AG08396 (cell line): ENCODE measurements at places on chromosomes 13 and 19.

DNA sequence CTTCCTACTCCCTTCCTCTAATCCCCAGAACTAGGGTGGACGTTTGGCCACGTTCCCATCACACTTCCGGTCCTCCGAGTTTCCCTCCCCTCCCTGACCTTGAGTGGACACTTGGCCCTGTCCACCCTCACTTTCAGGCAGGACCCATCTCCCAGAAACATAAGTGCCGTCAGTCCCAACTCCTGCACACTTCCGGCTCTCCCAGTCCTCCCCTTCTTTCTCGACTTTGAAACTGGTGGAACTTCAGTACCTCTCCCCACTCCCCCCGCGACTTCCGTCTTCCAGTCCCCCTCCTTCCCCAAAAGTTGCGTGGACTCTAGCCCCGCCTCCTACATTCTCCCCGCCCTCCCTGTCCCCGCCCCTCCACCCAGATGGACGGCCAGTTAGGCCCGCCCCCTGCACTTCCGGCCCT, 278 bp upstream of the ZNF274 start:
- no peak for DNase-seq

DNA sequence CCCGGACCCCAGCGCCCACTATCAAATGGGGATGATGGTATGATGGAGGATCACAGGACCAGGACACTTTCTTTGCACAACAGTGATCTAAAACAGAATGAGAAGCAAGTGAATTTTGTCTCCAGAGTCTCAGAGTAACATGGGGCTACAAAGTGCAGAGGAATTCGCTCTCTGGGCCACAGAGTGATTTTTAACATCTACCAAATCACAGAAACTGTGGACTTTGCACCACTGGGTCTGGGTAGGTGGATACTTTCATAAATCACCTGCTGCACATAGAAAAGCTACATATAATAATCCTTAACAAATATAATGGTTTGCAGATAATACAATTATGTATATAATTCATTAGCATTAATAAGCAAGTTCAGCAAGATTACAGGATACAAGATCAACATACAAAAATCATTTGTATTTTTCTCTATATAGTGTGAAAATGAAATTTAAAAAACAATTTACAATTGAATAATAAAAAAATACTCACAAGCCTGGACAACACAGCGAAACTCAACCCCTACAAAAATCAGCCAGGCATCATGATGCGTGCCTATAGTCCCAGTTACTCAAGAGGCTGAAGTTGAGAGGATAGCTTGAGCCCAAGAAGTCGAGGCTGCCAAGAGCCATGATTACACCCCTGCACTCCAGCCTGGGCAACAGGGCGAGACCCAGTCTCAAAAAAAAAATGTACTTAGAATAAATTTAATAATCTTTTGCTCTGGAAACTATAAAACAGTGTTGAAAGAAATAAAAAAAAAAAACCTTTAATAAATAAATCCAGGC, 60.3 kb upstream of the EEF1AKMT1 start:
- DNase-seq: no peak

GRCh38 chr19:31054430-31054829, 294.8 kb downstream of the TSHZ3 start:
- DNase-seq: peak; percentile 69

DNA sequence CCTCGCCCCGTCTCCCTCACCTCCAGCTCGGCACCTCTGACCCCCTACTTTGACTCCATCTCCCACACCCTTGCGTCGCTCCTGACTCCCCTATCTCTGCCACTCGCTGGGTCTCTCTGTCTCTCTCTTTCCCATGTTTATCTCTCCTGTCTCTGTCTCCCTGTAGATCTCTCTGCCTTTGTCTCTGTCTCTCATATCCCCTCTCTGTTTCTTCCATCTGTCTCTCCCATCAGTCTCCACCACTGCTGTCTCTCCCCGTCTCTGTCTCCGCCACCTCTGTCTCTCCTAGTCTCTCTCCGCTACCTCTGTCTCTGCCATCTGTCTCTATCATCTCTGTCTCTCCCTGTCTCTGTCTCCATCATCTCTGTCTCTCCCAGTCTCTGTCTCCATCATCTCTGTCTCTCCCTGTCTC, 12.4 kb upstream of the BBC3 start:
- no peak for DNase-seq

- DNase-seq: no peak
These were observed 222.8 kb upstream of the PRR20A start for GRCh38 chr13:56917966-56918365.

DNA sequence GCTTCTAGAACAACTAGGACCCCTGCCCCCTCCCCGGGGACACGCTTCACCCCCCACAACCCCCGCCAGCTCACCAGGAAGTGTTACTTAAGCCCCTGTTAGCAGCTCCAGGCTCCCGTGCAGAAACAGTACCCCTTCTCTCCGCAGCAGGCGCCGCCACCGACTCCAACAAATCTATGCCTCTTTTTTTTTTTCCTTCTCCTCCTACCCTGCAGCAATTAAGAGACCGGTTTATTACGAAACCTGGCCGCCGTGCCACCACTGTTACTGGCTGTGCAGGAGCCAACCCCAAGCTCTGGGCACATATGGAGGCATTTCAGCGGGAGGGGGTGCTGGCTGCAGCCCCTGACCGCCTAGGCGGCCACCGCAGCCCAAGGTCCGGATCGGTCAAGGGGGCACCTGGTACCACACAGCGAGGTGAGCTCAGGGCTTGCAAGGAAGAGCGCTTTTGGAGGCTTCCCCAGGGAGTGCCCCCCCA, 2.4 kb downstream of the GADD45B start:
- peak; percentile 53 for DNase-seq

DNA sequence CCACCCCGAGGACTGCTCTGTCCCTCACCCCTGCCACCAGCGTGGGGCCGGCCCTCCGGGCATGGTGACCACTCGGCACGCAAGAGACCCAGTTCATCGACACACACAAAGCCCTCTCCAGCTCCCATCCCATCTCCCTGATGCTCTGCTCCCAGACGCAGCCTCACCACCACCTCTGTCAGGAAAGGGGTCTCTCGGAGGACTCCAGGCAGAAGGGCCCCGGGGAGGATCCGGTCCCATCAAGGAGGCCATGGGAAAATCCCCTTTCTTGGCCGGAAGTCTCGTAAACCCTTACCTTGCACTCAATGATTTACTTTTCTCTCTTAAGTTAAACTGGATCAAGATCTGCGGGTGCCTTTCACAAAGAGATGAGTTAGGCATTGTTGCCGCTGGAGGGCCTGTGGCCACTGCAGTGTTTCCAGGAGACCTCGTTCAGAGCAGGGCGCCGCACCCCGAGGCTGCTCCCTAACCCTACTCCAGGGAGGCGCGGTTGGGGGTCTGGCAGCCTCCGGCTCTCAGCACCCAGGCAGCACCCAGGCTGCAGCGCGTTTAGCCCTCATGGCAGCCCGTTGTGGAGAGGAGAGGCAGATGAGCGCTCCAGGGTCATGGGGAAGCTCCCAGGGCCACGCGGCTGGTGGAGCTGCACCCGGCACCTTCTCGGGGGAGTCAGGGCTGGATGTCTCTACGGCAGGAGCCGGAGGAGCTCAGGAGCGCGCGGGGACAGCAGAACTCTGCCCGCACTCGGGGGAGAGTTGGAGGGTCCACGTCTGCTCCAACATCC, 31.0 kb downstream of the C2CD4C start:
- no peak for DNase-seq

DNA sequence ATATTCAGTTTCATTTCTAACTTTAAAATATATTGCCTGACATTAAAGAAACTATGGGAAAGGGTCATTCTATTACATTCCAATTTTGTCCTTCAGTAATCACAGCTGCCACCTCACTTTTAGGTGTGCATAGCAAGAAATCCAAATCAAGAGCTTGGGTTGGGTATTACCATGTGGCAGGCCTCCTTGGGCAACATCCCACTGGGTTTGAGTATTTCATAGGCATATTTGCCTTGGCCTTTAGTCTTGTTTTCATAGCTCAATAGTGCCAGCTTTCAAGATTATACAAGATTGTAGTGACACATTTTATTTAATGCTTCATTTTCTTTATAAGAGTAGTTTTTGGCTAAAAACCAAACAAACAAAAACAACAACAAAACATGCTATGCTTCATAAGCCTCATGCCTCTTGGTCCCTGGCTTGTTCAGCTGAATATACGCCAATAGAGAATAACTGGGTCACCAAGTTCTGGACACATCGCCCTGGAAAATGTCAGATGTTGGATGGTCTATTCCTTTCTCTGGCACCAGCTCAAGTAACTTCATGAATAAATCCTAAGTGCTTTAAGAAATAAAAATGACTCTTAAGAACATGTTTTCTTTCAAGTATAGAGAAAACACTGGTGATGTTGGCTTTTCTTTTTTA, 167.4 kb upstream of the STARD13 start:
- no peak for DNase-seq

DNA sequence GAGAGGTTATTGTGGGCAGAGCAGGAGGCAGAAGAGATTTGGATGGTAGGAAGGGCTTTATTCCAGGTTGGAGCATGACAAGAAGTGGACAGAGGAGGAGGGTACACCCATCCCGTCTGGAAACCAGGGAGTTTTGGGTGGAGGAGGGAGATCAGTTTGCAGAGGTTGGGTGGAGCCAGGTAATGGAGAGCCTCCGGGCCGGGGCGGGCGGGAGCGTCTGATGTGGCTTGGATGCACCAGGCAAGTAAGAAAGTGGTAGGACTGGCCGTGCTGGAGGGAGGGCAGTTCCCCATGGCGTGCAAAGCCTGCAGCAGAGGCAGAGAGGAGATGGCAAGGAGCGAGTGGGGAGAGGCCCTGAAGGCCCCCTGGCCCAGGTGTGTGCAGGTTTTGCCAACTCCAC, 10.9 kb downstream of the IGFLR1 start:
- DNase-seq: no peak

DNA sequence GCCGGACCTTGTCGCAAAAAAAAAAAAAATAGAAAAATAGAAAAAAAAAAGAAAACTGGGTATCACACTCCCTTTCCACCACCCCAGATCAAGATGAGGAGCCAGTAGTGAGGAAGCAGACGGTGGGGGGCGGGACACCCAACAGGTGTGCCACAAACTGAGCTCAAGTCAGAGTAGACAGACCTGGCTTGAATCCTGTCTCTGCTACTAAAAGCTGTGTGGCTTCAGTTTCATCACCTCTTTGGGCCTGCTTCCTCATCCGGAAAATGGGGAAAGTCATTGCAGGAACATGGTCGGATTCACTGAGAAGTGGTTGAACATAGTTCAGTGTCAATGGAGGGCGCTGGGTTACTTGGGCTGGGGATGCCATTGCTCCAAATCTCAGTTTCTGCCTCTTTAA, 2.9 kb downstream of the HIF3A start:
- DNase-seq: no peak

DNA sequence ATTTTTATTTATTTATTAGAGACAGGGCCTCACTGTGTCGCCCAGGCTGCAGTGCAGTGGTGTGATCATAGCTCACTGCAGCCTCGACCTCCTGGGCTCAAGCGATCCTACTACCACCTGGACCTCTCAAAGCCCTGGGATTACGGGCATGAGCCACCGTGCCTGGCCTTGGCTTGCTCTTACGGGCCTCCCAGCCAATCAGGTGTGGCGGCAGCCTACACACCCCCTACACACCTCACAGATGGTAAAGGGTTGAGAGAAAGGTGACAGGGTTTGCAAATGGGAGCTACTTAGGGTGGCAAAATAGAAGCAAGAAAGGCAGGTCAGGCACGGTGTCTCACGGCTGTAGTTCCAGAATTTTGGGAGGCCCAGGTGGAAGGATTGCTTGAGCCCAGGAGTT, 1.0 kb upstream of the ZBTB32 start:
- no peak for DNase-seq

DNA sequence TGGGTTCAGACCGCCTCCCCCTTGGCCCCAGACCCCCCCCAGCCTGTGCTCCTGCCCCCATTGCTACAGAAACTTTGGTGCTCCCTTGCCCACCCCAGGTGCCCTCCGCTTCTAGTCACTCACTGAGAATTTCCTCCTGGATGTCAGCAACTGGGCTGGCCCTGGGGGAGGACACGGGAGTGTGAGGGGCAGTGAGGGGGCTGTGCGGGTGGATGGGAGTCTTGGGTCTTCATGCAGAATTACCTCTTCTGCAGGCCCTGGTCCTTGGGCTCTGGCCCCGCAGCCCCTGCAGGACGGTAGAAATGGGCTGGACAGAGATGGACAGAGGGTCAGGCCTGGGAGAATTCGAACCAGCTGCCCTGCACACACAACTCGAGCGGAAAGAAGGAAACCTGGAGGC, 4.8 kb downstream of the LILRB5 start:
- DNase-seq: no peak

GRCh38 chr13:95523598-95523997, 28.9 kb upstream of the CLDN10 start:
- no peak for DNase-seq

GRCh38 chr19:33750587-33751435, 45.9 kb upstream of the KCTD15 start:
- no peak for DNase-seq

GRCh38 chr19:17512574-17512939, 1.1 kb downstream of the PGLS start:
- no peak for DNase-seq

DNA sequence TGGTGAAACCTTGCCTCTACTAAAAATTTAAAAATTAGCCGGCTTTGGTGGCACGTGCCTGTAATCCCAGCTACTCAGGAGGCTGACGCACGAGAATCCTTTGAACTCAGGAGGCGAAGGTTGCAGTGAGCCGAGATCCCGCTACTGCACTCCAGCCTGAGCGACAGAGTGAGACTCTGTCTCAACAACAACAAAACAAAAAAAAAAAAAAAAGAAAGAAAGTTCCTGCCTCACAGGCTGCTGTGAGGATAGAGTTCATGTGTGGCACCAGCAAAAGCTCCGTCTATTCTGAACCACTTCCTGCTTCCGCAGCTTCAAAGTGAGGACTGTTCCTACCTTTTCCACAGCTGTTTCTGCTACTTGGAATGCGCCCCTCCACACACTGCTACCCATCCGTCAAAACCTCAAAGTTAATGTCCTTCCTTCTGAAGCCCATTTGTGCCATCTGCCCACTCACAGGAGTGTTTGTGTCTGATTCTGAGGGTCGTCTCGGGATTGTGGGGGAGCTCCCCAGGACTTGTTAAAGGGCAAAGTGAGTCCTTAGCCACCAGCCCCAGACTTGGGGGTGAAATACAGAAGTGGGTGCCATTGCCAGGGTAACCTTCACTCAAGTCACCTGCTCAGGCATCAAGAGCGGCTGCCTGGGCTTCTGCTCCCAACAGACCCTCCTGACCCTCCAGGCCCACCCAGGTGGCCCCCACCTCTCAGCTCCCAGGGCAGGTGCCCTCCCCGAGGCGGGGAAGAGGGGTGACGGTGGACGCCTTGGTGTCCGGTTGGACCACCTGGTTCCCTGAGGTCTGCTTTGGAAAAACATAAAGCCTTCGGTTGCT, 2.9 kb downstream of the MFSD12 start:
- no peak for DNase-seq
